AG04450 (cell line): ENCODE measurements at places on chromosomes 6 and 20.

DNA sequence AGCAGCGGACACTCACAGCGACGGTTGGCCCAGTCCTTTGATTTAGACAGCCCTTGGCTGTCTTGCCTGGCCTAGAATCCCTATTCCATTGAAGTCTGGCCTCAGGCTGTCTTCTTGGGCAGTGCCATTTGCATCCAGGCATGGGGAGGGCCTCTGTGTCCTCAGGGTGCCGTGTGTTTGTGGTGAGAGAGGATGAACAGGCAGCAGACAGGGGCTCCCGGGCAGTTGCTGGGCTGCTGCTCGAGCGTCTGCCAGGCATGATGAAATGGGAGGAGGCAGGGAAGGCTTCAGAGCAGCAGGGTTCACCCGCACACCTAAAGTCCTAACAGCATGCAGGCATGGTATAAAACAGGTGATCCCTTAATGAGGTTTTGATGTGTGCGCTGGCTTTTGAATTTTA is 126.9 kb downstream of the SOBP start:
- no peak for DNase-seq

DNA sequence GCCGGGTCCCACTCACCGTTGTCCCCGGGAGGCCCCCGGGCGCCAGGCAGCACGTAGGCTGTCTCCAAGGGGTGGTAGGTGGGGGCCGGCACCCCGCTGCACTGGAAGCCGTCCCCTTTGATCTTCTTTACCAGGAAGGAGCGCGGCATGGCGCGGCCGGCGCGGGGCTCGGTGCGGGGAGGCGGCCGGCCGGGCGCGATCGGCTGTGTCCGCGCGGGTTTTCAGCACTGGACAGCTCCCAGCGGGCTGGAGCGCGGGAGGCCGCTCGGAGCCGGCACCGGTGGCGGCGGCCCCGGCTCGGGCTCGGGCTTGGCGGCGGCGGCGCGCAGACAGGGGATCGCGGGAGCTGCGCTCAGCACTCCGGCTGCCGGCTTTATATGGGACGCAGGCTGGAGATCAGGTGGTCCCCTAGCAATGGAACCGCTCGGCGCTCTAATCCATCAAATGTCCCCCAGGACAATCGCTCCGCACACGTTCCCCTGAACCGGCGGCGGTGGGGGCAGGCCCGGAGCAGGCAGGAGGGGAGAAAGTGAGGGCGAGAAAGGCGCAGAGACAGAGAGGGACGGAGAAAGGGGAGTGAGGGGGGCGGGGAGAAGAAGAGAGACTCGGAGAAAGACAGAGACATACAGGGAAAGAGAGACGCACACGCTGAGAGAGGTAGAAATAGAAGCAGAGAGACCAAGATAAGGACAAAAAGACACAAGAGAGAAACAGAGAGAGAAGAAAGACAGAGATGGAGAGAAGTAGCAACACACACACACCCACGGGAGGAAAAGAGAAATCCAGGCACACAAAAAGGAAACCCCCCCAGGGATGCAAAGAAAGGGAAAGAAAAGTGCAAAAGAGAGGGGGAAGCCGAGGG is at the start of gene SCRT2:
Gene SCRT2 (minus strand): TSS at position 350 of the 862 bp plus-strand sequence. CDS start 201 bp downstream, at position 149.
- peak; percentile 13 for DNase-seq

GRCh38 chr6:34731393-34732060 is 25.8 kb upstream of the SNRPC start:
- no peak for DNase-seq

DNA sequence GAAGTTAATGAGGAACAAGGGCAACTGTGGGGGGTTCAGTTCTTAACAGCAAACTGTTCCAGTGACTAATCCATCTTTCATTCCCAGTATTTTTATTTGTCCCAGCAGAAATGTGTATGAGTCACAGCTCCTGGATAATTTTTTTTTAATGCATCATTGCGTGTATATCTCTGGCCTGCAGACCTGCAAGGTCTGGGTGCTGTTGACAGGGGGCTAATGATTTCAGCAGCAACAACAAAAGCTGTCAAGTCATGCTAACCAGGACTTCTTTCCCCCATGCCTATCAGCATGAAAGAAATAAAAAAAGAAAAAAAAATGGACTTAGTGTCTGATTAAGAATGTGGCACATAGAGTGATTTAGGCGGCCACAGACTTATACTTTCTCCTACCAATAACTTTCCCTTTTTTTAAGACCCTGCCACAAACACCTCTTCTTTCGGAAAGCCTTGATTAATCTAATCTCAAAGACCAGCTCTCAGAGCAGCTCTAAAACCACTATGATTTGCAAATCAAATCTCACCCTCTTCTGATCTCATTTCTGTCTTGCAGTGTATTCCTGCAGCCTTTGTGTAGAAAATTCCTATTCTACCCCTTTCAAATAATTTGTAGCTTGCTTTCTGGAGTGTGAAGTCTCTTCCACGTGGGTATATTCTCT is 14.2 kb upstream of the PREX1 start:
- peak; percentile 24 for DNase-seq

DNA sequence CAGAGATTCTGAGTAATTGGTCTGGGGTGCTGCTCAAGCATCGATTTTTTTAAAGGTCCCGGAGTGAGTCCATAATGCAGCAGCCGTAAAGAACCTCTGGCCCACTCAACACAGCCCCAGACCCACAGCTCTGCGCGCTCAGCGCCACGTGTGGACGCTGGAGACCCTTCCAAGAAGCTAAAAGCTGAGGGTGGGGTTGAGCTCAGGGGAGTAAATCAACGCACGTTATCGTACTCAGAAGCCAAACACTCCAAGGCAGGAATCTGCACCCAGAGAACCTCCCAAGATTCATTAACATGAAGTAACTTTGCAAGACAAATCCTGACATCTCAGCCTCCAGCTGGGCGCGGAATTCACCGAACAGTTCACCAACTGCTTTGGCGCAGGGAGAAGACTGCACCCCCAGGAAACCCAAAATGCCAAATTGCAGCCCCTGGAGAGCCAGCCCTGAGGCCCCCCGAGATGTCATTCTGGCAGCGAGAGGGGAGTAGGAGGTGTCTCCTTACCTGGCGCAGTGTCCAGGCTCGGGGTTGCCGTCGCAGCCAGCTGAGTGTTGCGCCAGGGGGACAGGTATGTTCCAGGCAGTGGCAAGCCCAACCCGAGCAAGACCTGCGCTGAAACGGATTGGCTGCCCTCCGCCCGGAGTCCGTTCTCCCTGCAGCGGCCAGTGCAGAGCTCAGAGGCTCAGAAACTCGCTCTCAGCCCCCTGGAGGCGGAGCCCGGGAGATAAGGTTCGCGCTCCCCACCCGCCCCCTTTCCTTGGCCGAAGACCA is at the start of gene COL21A1:
Gene COL21A1 (minus strand): TSS at position 700 of the 773 bp plus-strand sequence. CDS start 64,962 bp downstream, outside the sequence.
- DNase-seq, result no peak

DNA sequence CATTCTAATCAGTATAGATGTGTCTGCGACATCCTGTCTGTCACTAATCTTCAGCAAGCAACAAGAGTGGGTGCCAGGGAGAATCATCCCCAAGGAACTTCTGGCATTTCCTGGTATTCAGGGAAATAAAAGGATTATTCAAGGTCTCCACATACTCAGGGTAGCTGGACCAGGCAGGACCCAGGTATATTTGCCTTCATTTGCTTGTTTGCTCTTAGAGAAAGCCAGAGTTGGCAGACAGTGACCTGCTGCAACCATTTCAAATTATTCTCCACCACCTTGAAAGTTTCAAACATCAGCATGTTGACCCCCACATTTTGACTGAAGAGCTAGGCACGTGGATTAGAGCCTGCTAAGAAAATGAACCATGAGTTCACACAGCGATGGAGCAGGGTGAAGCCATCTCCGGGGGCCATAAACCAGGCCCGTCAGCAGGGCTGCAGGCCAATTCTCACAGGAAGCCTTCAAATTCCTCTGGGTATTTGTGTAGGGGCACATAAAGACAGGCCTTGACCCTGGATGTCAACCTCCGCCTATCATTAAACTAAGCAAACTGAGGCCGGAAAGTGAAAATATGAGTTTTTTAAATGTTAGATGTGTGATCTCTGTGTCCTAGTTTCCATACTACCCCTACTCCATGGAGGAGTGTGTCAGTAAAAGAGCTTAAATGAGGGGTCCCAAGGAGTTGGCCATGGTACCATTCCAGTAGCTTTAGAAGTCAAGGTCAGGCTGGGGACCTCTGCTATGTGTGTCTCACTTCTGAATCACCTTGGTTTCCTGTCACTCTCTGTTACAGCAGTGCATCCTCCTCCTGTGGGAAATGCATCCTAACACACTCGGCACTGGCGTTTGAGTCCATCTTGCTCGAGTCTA is 32.9 kb downstream of the TRAM2 start:
- no peak for DNase-seq

GRCh38 chr6:47822856-47823554 is 41.2 kb downstream of the OPN5 start:
- no peak for DNase-seq

- DNase-seq, result no peak
Measured at GRCh38 chr6:6386010-6386409, 65.5 kb upstream of the F13A1 start.

DNA sequence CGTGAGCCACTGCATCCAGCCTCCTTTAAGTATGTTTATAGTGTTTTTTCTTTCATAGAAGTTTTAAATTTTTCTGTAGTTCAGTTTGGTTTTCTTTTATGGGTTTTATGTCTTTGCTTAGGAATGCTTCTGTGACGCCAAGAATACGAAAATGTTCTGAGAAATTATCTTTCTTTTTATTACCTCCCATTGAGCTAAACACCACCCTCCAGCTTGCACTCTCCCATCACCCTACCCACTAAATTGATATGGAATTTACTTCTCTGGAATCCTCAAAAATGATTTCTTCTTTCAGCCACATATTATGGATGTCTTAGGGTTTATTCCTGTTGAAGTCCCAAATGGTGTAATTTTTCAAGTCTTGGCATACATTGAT is 38.1 kb downstream of the JARID2 start:
- no peak for DNase-seq

DNA sequence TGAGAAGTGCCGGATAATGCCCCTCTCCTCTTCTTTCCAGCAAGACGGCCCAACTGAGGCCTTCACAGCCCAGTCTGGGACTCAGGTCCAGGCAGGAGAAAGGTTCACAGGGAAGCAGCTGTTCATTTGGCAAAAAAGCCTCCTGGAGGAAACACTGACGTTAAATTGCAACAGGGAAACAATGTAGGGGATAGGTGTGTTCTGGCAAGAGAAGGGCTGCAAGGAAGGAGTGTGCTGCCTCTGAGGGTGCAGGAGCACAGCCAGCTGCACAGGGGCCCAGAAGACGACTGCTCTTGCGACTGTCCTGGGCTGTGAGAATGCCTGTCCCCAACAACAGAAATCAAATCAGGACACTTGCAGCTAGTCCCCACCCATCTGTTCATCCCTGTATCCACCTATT is 70.6 kb upstream of the PMEPA1 start:
- no peak for DNase-seq

- DNase-seq, result no peak
Measured at GRCh38 chr6:133093956-133094355, 147.2 kb upstream of the EYA4 start.

DNA sequence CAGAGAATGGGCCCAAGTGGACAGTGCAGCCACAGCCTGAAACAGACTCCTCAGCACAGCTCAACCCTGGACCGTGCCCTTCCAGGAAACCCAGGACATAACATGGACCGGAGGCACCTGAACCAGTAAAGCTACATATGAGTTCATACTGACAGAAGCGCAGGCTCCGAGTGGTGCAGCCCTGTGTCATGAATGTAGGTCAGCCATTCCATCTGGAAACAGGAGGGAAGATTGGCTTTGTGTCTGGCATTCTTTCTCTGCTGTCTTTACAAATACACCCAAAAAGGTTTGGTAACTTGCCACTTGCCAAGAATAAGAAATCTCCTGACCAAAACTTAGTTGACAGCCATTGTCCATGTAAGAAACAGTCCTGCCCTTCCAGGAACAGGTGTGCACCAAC is 366.6 kb downstream of the RNGTT start:
- no peak for DNase-seq

GRCh38 chr6:121639021-121639420 is 203.6 kb downstream of the GJA1 start:
- DNase-seq, result no peak

DNA sequence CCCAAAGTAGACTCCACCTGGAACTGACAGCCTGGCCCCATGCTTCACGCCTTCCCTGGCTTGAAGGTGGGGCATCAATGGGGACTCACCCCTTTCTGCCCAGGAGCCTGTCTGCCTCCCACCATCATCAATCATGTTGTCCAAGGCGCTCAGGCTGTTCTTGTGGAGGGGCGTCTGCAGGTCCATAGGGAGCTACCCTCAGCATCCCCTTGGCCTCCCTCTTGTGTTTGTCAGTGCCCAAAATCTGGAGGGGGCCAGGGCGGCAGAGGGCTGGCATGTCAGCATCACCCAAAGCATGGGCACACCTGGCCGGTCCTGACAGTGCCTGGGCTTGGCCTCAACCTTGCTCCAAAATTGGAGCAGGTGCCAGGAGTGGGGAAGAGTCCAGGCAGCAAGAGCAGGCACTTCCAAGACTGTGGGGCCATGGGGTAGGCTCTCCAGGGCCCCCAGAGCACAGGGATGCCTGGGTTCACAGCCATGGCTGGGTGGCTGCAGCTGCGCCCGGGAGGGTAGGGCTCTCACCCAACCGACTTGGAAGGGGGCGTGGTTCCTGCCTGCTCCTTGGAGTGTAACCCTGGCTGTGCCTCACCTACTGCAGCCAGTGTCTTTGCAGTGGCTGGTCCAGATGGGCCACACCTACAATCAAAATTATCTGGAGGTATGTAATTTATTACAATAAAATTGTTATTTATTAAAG is 903.4 kb downstream of the EYS start:
- no peak for DNase-seq

- peak; percentile 6 for DNase-seq
Measured at GRCh38 chr6:32700391-32701040, 34.1 kb upstream of the HLA-DQB1 start.

DNA sequence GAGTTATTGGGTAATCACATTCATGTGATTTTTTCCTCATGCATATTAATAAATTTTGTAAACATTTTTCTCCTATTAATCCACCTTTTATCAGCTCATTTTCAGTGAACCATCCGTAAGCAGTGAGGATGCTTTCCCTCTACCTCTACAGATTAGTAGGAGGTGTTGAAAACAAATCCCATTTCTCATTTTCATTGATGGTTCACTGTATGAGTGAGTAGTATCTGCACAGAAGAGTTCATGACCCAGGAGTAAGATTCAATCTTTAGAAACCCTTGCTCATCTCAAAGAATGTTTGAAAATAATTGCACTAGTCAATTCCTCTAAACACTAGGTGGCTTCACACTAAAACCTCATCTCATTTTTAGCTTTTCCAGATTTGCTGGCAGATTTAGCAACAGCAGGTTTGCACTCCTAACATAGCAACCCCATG is 440.0 kb downstream of the HAO1 start:
- no peak for DNase-seq
